KG1 (cell line): ENCODE measurements at places on chromosomes 11 and 22.

DNA sequence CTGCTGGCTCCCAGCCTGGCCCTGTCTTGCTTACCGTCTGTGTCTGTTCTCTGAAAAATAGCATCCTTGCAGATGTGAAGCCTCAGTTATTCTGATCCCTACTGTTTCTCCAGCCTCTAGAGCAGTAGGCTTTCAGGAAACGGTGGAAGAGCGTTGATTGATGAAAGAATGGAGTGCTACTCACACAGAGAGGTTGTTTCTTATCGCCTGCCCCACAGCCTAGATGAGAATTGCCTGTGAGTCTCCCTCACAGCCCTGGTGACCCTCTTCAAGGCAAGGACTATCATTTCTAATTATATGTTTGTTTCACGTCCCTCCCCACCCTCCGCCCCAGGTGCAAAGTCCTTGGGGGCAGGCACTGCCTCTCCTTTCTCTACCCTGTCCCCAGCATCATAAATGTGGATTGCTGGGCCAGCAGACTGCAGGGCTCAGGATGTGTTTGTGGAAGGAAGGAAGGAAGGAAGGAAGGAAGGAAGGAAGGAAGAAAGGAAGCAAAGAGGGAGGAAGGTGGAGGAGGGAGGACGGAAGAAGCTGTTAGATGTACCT, 575.3 kb upstream of the B3GAT1 start:
- no peak for DNase-seq

DNA sequence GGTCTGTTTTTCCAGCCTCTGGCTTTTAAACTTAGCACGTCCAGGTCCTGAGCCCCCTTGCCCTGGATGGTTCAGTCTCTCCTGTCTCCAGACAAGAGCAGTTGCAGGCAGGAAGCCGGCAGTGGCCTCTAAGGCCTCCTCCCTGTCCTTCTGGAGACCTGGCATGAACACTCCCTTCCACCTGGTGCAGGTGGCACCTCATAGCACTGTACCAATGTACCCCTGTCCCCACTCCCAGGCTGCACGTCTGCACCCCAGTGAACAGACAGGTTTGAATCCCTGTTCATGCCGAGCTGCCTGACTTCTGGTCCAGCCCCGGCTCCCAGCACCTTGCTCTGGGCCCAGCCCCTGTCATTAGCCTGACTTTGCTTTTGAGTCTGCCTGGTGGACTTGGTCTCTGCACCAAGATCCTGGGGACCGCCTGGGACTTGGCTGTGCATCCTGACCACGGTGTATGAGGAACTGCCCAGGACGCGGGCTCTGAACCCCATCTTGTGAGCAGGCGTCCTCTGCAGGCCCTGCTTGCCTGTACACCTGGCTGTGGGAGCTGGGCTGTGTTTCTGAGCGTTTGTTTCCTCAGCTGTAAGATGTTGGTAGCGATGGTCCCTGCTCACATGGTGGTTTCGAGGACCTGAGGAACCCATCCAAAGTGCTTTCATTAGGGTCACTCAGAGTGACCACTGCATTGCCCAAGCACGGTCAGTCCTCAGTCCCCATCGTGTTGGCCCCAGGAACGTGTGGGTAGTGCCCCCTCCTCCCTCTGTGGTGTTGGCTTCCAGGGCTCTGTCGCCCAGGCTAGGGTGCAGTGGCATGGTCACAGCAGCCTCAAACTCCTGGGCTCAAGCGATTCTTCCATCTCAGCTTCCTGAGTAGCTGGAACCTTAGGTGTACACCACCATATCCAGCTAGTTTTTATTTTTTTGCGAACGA, 75.0 kb upstream of the SHANK2 start:
- no peak for DNase-seq

DNA sequence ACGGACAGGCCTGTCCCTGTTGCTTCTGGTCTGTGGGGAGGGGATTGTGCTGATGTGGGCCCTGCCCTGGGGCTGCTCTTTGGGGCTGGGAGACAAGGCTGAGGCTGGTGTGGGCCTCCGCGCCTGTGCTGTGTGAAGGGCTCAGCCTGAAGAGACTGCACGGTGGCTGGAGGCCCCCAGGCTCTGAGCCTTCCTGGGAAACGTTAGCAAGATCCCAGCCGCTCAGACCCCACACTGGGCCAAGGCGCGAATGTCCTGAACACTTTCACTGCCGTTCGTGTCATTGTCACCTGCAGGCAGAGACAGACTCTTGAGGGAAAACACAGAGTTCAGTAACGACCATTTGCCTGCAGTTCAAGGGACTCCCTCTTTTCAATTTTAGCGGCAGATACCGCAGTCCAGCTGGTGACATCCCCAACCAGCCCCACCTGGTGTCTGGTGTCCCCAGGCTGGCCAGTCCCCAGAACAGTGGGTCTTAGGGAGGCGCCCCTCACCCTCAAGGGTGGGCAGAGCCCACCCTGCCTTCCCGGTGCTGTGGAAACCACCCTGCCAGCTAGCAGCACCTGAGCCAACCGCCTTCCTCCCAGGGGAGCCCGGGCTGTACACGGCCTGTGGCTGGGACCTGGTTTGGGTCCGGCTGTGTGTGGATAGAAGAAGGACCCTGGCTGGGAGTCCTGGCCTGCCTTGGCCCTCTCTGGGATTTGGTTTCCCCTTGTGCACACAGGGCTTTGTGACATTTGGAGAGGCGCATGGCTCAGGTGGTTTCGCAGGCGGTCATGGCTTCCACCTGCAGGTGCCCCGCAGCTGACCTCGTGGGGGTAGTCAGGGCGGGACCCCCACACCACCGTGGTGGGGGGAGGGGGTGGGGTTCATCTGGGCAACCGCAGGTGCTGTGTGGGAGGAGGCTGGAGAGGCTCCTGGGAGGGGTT, 5.7 kb downstream of the PANX2 start:
- no peak for DNase-seq

GRCh38 chr11:24944891-24945290, 448.0 kb downstream of the LUZP2 start:
- DNase-seq = no peak

GRCh38 chr11:59841514-59841913, 3.8 kb downstream of the CBLIF start:
- no peak for DNase-seq

DNA sequence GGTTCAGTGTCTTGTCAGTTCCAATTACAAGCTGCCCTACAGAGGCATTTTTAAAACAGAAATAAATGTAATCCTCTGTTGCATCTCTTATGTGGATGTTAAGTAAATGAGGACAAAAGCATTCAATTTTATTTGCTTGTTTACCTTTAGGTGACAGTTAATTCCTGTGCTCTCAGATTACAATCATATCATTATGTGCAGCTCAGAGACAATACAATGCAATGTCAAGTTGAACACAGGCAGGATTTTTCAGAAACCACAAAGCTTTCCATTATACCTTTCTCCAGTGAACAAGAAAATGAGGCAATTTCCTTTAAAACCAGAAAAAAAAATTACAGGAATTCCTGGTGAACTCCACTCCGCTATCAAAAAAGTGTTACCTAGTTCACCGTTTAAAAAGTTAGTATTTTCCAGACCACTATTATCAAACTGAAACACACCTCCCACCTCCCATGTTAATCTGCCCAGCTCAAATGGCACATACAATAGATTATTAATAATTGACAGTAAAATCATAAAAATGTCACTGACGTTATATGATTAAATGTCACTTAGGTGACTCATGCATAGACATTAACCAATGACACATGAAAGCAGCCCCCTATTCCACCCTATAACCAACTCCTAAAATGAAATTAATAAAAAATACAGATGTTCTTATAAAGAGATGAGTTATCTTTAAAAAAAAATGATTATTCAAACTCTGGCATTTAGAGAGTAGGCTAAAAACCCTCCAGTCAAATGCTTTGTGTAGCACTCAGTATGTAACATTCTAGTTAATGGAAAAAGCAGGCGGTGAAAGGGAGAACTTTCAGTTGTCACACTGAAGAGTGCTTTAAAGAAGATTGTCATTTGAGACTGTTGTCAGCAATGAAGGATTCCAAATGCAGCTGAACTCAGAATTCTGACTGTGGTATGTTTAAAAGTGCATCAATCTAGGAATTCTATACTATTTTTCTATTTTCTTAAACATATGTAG, 98.6 kb downstream of the MUC15 start:
- no peak for DNase-seq
